SK-N-SH (cell line): ENCODE measurements at places on chromosomes 1 and 21.

DNA sequence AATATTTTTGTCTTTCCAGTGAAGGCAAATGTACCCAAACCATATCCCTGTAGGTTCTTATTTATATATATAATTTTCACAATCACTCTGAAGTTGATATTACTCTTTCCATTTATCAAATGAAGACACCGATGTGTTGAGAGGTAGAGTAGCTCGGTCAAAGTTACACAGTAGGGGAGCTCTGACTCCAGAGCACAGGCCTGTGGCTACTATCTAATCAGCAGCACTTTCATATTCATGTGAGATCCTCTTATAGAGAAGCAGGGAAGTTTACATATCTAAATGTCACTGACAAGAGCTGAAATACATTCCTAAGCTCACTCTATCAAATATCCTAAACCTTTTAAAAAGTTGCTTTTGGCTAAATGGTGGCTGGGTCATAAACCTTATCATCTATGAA, 241.1 kb upstream of the B3GALT2 start:
- DNase-seq: no peak

- no peak for DNase-seq
Measured at GRCh38 chr21:42154237-42155044, 64.5 kb upstream of the ABCG1 start.

- peak; percentile 67 for DNase-seq
Measured at GRCh38 chr1:2315674-2316450, 75.5 kb downstream of the MORN1 start.

DNA sequence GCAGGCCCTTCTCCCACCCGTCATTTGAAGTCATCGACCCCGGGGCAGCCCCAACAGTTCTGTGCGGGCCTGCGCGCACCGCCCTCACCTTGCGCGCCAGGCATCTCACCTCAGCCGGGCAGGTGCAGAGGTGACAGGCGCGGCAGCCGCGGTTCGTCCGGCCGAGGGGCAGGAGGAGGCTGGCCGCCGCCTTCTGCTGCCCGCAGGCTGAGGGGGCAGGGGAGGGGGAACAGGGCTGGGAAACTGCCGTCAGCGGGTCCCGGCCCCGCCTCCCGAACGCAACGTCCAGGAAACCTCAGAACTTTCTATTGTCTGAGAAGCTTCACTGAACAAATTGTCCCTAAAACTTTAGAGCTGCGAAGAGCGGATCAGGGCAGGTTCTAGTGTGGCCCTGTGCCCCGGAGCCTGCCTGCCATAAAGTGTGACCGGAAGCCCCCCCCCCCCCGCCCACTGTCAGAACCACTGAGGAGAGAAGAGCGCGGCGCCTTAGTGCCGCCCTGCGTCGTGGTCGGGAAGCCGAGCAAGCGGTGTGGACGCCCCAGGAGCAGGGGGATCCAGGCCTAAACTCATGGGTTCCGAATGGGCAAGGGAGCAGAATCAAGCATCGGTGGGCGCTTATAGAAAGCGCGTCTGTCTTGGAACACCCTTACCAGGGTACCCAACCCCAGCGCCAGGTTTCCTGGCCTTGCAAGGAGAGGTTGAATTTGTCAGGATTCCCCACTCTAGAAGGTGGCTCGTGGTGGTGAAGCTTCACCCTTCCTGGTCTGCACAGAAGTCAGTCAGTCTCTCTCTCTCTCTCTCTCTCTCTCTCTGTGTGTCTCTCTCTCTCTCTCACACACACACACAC, 13.3 kb upstream of the TBX15 start:
- no peak for DNase-seq

DNA sequence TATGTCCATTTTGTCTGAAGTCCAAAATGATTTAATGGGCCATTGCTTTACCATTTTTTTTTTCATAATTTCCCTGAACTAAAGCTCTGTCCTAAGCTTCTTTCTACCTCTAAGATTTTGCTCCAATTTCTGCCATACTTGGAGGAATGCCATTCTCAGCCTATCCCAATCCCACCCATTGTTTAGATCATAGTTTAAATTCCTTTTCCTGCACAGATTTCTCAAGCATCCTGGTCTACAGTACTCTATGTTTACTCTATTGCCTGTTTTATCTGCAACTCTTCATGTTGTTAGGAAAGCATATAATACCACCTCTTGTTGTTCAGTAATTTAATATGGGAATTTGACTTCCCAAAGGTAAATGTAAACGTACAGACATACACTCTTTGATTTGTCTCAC, 30.8 kb downstream of the ADAMTS1 start:
- no peak for DNase-seq

GRCh38 chr1:212937034-212937433, 13.3 kb upstream of the VASH2 start:
- no peak for DNase-seq

GRCh38 chr1:172823534-172823933, 164.6 kb downstream of the FASLG start:
- no peak for DNase-seq

- DNase-seq: peak; percentile 88
Measured at GRCh38 chr1:15128520-15129313, 24.8 kb upstream of the TMEM51 start.

GRCh38 chr1:206068314-206068713, 15.3 kb downstream of the RHEX start:
- no peak for DNase-seq

- no peak for DNase-seq
Measured at GRCh38 chr1:93595743-93596142, 85.9 kb downstream of the BCAR3 start.

GRCh38 chr1:160779626-160780397, 16.2 kb upstream of the LY9 start:
- DNase-seq: peak; percentile 47

GRCh38 chr1:77533660-77534305, 148.7 kb downstream of the ZZZ3 start:
- DNase-seq: peak; percentile 81

GRCh38 chr1:159009704-159010361, at the start of gene IFI16:
IFI16 (plus strand) TSS chr1:159009907; CDS start chr1:159014681, 4,774 bp downstream.
- DNase-seq: no peak

DNA sequence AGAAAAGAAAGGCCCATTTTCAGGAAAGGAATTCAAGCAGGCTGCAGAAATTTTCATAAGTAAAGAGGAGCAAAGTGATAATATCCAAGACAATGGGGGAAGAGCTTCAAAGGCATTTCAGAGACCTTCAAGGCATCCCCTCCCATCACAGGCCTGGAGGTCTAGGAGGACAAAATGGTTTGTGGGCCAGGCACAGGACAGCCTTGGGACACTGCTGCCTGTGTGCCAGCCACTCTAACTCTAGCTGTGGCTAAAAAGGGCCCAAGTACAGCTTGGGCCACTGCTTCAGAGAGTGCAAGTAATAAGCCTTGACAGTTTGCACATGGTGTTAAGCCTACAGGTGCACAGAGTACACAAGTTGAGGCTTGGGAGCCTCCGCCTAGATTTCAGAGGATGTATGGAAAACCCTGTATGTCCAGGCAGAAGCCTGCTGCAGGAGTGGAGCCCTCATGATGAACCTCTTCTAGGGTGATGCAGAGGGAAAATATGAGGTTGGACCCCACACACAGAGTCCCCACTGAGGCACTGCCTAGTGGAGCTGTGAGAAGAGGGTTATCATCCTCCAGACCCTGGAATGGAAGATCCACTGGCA, 51.8 kb upstream of the ZSWIM5 start:
- no peak for DNase-seq

DNA sequence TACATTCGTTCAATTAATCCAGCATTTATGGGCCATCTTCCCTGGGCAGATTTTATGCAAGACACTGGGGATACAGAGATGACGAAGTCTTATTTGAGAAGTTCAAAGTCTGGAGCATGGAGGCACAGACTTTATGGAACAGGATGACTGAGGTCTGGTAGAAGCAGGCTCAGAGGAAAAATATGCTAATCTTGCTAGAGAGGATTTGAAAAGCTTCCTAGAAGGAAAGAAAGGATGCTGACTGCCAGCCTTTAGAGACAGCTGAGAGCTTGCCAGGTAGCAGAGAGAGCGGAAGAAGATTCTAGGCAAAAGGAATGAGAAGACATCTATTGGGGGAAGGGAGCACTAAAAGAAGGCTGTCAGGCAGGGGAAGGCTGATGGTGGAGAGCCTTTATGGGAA, 75.5 kb upstream of the ATP5PO start:
- DNase-seq: no peak

DNA sequence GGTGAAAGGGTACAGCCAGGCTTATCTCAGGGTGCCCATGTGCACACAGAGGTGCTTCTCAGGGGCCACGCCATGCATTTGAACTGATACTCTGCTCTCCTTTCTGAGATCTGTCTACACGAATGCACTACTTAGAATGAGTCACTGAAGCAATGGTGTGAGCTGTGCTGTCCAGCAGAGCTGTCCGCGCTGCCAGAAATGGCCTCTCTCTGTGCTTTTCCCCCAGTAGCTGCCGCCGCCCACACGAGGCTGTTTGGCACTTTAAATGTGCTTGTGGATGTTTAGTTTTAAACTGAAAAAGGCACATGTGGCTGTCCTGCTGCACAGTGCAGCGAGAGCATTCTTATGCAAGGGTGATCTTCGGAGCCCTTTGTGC, 87.1 kb upstream of the COL6A1 start:
- DNase-seq: peak; percentile 68

DNA sequence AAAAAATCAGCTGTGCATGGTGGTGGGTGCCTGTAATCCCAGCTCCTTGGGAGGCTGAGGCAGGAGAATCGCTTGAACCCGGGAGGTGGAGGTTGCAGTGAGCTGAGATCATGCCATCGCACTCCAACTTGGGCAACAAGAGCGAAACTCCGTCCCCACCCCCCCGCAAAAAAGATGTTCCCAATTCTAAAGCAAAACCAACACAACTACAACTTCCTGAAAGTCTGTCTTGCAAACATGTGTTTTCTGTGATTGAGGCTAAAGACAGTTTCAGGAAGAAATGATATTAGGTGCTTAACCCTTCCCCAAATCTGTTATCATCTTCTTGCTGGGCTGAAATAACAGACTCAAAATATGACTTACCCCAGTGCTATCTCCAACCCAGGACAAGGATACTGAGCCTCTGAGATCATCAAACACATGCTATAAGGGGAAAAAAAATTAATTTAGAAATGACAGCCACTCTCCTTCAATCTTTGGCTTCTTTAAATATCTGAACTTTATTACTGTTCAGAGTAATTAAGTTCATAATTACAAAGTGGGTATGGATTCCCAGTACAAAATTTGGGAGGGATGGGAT, 28.5 kb downstream of the SORT1 start:
- DNase-seq: no peak

DNA sequence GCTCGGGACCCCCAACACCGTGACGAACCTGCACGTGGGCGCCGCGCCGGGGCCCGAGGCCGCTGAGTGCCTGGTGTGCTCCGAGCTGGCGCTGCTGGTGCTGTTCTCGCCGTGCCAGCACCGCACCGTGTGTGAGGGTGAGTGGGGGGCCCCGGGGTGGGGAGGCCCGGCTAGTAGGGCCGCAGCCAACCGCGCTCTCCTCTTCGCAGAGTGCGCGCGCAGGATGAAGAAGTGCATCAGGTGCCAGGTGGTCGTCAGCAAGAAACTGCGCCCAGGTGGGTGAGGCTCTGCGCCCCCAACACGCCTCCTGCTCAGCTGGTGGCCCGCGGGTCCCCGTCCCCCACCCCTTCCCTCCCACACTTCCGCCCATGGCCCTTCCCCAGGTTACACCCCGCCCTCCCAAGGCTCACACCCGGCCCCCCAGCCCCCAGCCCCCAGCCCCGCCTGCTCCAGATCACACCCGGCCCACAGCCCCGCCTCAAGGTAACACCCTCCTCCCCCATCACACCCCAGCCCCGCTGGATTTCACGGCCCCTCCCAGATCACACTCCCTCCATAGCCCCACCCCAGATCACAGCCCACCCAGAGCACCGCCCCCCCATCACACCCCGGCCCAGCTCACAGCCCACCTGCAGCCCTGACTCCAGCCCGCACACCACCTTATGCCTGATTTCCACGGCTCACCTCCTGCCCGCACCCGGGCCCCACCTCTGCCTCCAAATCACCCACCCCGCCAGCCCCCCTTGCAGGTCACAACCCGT, 2.4 kb upstream of the MMP23B start:
- DNase-seq: peak; percentile 42

- no peak for DNase-seq
Measured at GRCh38 chr1:153790966-153791647, 15.9 kb downstream of the SLC27A3 start.

GRCh38 chr1:203520315-203520714, 26.4 kb downstream of the OPTC start:
- no peak for DNase-seq

DNA sequence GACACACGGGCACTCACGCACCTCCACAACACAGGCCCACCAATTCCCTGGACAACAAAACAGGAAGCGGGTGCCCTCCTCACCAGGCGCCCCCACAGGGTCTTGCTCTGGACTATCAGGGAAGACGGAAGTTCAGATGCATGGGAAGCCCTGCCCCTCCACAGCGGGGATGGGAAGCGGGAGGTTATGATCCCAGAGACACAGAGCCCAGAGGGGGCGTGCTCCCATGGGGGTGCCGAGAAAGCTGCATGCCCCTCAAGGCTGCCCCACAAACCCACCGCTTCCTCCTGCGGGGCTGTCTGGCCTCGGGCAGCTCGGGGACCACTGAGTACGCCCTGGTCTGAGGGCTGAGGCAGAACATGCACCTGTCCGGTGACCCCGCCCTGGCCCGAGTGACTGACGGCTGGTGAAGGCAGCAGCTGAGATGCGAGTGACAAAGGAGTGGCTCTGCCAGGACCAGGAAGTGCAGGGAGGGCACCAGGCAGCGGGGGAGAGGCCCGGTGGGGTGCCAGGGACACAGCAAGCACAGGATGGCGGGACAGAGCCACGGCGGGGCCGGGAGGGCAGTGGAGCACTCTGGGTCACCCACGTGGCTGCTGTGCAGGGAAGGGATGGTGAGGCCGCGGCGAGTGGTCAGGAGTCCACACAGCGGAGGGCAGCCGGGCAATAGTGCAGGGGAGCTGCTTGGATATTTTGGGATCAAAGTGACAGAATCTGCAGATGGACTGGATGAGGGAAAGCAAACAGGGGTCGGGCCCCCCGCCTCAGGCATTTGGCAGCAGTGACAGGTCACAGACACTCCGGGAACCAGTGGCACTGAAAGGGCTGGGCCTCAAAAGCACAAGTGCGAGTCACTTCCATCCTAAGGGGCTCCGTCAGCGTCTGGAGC, 18.6 kb downstream of the NADK start:
- no peak for DNase-seq

DNA sequence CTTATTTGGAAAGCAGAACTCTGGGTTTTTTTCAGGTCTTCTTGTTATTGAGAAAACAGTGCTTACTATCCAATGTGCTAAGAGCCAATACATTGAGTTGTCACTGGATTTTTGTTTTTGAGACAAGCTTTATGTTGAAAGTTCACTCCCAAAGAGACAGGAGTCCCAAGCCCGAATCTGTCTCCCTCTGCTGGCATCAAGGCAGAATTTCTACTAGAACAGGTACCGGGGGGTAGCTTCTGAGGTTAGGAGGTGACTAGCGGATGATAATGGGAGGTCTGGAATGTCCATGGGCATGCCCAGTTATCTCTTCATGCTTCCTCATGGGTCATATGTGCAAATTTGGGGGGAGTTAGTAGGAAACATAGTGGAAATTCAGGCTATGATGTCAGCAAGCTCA, 25.1 kb downstream of the ZNF124 start:
- peak; percentile 20 for DNase-seq

- no peak for DNase-seq
Measured at GRCh38 chr1:83098791-83099190, 900.1 kb downstream of the TTLL7 start.

- no peak for DNase-seq
Measured at GRCh38 chr21:40769231-40769630, 77.7 kb downstream of the DSCAM start.

- DNase-seq: no peak
Measured at GRCh38 chr1:242402956-242403355, 121.5 kb downstream of the PLD5 start.

GRCh38 chr1:4081806-4082711, 182.0 kb upstream of the C1orf174 start:
- DNase-seq: no peak
